ENCODE measurements at places on chromosomes 4 and X. TPM values are rescaled to one million over a fixed set of nuclear protein-coding genes. Genes with fewer than 3 reads are reported as not detected.

Gene RBM41
- total RNA-seq: 17.7 TPM

Gene PPP1R2C
- total RNA-seq: not detected

Gene MUC7
- total RNA-seq: not detected

Gene PRR32
- total RNA-seq: 3.5 TPM

Gene HS3ST1
- 0.69 TPM for total RNA-seq

GRCh38 chrX:98194036-98194435 lies 1310.3 kb downstream of the RPA4 start:
- DNase-seq: no peak

Gene ADAMTS3
- total RNA-seq: 2.4 TPM

DNA sequence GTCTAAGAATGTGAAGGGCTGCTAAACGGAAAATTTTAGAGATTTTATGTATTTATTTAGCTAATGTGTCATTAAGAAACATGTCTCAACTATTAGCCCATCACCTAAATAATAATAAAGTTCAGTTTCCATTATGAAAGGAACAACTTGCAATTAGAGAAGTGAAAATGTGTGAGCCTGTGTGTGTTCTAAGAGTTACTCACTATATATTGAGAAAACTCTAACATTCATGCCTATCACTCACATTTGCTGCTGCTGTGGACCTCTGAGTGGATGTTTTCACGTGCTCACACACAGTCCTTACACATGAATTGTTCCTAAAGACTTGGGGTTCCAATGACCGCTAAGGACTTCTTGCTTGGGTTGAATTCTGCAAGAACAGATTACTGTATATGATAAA lies 364.0 kb downstream of the TMA16 start:
- DNase-seq: no peak

DNA sequence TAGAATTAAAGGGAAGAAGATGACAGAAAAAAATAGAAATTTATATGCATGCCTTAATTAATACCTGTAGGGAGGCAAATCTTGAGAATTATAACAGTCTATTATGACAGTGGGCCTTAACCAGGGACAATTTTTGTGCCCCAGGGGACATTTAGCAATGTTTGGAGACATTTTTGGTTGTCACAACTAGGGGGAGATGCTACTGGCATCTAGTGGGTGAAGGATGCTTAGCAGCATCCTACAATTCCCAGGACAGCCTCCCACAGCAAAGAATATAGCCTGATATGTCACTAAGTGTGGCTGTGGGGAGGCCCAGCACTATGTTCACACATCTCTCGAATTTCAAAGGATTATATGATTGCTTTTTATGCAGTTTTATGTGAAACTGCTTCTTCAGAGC lies 10.5 kb downstream of the GPR82 start:
- DNase-seq: no peak

All from skin of body (tissue), 3 donors.